ENCODE measurements at places on chromosomes 16 and 17. TPM values are rescaled to one million over a fixed set of nuclear protein-coding genes. Genes with fewer than 3 reads are reported as not detected.

LRRC37A2 gene
- total RNA-seq: 6.8 TPM

CCL18 gene
- total RNA-seq: not detected

GRCh38 chr17:54372069-54372749 lies 528.4 kb upstream of the TOM1L1 start:
- no peak for DNase-seq

DNA sequence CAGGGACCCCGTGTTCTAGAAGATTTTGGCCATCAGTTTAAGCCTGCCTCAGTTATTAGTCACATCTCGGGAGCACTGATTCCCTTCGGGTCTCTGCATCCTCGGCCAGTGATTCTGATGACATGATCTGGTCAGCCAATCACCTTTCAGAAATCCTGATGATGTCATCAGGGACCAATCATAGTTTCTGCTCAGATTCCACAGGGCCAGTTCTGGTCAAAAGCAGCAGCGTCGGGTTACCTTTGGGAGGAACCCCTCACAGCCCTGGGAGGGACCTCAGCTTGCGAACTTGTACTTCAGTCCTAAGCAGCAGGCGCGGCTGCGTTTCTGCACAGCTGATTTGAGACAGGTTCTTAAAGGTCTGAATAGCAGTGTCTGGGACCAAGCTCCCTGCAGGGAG lies 13.9 kb downstream of the KDM8 start:
- DNase-seq: peak; percentile 77

DNA sequence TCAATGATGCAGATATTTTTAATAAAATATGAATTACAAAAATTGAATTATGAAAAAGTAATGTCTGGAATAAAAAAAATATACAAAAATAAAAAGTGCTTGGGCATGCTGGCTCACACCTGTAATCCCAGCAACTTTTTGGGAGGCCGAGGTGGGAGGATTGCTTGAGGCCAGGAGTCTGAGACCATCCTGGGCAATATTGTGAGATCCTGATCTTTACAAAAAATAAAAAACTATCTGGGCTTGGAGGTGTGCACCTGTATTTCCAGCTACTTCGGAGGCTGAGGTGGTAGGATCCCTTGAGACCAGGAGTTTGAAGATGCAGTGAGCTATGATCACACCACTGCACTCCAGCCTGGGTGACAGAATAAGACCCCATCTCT lies 141.8 kb downstream of the NPIPB5 start:
- no peak for DNase-seq

DNA sequence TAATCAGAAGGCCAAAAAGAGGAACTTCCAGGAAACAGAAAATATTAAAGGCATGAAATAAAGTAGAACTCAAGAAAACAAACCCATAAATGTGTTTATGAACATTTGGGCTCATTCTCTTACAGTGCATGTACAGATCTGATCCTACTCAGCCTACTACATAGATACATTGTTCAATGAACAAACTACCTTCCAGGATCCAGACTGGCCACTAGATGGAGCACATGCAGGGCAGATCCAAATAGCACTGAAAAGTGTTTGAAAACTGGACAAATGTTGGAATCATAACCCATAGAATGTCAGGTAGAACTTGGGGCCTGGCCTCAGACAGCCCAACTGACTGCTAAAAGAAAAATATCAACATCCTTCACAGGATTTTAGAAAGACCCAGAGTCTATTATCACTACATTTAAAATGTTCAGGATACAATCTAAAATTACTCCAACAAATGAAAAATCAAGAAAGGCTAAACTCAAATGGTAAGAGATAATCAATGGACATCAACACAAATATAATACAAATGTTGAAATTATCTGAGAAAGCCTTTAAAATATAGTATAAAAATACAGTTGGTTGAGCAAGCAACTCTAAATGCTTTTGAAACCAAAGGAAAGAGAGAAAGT lies 122.4 kb upstream of the NUDT7 start:
- DNase-seq: peak; percentile 13

Data from tongue (tissue), 3 donors.